ENCODE measurements at places on chromosomes 5 and 9.

- no peak for DNase-seq
Measured at GRCh38 chr5:133240425-133241091, 188.7 kb downstream of the HSPA4 start.

DNA sequence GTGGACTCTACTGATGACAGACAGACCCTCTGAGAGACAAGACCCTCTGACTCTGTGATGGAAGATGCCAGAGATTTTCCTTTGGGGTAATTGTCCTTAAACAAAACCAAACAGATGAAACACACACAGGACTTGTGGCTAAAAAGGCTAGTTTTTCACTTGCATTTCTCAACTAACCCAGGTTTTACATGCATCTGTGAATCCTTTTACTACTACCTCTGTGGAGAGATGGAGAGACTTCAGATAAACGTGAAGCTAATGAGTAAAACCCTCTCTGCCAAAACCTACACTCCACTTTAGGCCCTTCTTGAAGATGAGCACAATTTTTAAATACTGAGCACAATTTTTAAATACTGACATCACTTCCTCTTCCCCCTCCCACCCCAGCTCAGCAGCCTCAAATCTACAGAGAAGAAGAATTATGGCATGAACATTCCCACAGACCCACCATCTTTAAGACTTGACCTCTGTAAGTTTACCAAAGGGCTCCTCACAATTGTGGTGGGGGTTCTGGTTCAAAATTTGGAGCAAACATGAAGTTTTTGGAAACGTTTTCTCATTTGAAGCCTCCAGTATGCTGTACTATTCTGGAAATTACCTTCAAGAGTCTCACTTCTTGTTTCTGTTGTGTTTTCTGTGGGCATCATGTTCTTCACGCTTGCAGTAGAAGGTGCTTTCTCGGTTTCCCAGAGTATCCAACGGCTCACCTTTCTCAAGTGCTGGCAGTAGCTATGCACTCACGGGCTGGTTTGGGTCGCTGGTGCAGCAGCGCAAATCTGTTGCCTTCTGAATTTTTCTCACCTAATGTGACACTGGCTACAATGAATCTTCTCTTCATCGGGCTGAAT lies 42.7 kb downstream of the ACER2 start:
- no peak for DNase-seq

- DNase-seq: no peak
Measured at GRCh38 chr5:78903353-78903752, 81.8 kb downstream of the ARSB start.

DNA sequence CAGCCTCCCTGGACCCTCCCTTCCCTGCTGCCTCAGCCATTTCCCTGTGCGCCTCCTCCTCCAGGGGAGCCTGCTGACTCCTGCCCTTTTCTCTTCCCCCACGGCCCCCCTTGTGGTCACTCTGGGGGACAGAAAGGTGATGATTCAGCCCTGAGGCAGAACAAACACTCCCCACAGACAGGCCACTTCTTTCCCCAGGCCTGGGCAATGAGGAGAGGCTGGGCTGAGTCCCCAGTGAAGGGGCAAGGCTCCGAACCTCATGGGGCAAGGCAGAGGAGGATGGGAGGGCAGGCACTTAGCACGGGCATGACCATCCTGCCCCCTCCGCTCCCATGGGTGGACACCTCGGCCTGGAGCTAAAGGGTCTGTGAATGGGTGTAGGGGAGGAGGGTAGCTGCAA lies 21.0 kb downstream of the CSF1R start:
- no peak for DNase-seq

DNA sequence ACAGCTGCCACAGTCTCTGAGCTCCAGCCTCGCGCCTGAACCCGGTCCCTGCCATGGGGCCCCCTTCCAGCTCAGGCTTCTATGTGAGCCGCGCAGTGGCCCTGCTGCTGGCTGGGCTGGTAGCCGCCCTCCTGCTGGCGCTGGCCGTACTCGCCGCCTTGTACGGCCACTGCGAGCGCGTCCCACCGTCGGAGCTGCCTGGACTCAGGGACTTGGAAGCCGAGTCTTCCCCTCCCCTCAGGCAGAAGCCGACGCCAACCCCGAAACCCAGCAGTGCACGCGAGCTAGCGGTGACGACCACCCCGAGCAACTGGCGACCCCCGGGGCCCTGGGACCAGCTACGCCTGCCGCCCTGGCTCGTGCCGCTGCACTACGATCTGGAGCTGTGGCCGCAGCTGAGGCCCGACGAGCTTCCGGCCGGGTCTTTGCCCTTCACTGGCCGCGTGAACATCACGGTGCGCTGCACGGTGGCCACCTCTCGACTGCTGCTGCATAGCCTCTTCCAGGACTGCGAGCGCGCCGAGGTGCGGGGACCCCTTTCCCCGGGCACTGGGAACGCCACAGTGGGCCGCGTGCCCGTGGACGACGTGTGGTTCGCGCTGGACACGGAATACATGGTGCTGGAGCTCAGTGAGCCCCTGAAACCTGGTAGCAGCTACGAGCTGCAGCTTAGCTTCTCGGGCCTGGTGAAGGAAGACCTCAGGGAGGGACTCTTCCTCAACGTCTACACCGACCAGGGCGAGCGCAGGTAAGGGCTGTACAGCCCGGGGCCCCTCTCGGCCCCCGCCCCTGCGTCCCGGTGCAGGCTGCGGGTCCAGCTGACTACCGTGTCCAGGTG lies 509 bp downstream of the LVRN start:
- peak; percentile 49 for DNase-seq

- peak; percentile 46 for DNase-seq
Measured at GRCh38 chr9:15182101-15182551, 124.9 kb downstream of the TTC39B start.

- no peak for DNase-seq
Measured at GRCh38 chr9:18020121-18020745, 441.4 kb downstream of the SH3GL2 start.

DNA sequence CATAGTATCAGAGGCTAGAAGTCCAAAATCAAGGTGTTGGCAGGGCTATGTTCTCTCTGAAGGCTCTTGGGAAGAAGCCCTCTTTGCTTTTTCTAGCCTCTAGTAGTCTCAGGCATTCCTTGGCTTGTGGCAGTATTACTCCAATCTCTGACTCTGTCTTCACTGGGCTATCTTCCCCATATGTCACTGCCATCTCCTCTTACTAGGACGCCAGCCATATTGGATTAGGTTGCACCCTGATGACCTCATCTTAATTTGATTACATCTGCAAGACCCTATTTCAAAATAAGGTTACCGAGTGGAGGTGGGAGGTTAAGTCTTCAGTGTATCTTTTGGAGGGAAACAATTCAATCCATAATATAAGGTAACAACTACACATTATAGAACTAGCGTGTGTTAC lies 21.3 kb upstream of the EBF1 start:
- no peak for DNase-seq

DNA sequence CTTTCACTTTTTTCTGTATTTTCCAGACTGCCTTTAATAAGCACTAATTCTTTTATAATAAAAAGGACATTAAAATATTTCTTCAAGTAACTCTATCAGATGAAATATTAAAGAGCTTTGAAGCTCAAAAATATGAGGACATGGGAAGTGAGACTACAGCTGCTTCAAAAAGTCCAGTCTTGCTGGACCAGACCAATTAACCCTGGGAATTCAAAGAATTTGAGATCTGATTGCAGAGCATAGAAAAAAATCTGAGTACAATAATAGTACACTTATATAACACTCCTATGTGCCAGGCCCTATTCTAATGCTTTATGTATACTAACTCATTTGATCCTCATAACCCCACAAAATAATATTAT lies 9.8 kb downstream of the TMEM245 start:
- DNase-seq: no peak

DNA sequence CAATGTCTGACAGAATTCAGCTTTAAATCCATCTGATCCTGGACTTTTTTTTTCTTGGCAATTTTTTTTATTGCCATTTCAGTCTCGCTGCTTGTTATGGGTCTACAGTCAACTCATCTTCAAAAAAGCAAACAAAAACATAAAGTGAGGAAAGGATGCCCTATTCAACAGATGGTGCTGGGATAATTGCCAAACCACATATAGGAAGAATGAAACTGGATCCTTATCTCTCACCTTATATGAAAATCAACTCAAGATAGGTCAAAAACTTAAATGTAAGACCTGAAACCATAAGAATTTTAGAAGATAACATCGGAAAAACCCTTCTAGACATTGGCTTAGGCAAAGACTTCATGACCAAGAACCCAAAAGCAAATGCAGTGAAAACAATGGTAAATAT lies 389.1 kb upstream of the ST8SIA4 start:
- DNase-seq: no peak

DNA sequence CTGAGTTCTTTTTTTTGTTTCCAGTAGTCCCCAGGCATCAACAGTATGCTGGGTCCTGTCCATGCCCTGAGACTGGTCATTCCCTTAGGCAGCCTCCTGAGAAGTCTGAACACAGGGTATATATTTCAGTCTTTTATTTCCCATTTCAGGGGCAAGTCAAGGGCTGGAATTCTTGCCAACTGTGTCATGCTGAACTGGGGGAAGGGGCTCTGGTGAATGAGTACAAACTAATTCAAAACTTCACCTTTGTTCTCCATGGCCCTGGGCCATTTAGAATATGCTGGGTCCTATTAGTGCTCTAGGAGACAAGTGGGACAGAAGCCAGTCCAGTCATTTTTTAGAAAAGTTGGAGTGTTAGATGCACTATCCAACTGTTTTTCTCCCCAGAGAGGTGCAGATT lies 170.3 kb downstream of the TMC1 start:
- no peak for DNase-seq

DNA sequence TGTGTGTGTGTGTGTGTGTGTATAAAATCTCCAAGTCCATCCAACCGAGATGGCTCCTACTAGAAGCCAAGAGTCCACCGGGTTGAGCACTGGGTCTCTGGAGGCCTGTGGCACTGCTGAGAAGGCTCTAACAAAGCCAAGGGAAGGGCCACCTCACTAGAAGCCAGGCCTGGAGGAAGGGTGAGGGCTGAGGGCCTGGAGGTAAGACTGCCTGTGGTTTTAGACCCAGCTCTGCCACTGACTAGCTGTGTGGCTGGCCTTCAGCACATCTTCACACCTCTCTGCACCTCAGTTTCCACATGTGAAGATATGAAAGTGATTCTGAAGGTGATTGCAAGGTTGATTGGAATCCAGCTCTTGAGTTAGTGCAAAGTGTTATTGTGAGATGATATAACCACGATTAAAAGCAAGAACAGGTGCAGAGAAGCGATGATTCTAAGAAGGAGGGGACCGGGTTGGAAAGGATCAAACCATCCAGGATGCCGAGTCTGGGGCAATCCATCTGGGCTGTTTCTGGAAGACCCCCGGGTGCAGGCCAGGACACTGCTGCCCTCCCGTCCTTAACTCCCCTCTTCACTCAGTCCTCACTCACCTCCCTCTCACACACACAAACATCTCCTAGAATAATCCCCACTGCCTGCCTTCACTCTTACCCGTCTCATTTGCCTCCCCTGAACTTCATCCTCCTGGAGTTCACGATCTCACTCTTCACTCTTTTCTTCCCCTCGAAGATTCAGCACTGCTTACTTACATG lies 2.3 kb downstream of the IL4 start:
- DNase-seq: no peak

DNA sequence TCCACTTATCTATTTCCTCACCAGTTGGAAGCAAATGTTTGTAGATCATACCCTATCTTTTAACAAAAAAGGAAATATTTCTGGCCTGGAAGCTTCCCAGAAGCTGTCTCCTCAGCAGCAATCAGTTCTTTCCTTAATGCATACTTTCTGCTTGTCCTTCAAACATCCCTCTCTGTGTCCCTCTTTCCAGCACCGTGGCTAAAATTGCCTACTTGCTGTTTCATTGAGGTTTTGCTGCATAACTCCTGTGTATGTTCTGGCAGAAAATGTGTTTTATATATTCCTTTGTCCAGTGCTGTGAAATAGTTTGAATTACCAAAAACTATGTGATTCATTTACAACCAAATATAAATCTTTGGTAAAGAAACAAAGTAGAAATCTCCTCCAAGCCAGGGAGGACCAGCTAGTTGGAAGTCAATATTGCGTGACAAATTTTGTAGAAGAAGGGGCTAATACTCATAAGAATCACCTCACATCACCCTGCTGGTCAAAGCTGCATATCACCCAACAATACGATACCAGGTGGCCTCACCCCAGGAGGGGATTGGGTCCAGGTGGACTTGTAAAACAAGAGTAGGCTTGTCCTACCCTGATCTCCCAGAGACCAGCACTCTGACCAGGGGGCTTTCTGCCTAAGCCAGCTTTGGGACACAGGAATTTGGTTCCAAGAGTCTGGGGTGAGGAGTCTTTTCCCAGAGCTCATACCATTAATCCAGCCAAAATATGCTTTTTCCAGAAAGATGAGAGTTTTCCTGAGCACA lies 198.4 kb upstream of the SNX2 start:
- no peak for DNase-seq

GRCh38 chr5:14229181-14229580 lies 86.0 kb downstream of the TRIO start:
- DNase-seq: no peak

- DNase-seq: peak; percentile 92
Measured at GRCh38 chr9:92590377-92590776, 54.6 kb upstream of the ECM2 start.

DNA sequence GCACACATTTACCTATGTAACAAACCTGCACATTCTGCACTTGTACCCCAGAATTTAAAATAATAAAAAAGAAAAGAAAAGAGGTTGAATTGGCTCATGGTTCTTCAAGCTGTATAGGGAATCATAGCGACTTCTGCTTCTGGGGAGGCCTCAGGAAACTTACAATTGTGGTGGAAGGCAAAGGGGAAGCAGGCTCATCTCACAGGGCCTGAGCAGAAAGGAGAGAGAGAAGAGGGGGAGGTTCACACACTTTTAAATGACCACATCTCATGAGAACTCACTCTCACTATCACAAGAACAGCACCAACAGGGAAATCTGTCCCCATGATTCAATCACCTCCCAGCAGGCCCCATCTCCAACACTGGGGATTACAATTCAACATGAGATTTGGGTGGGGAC lies 214.6 kb downstream of the CDK5RAP2 start:
- DNase-seq: no peak

- DNase-seq: no peak
Measured at GRCh38 chr5:141369994-141370848, at the start of gene PCDHGB3. Gene PCDHGB3, plus strand, starts transcription at chr5:141370242. Its CDS starts 153 bp downstream, at chr5:141370395.

GRCh38 chr9:91776409-91777291 lies 173.4 kb downstream of the ROR2 start:
- no peak for DNase-seq

- no peak for DNase-seq
Measured at GRCh38 chr5:123094919-123095797, 6.1 kb downstream of the PRDM6 start.

DNA sequence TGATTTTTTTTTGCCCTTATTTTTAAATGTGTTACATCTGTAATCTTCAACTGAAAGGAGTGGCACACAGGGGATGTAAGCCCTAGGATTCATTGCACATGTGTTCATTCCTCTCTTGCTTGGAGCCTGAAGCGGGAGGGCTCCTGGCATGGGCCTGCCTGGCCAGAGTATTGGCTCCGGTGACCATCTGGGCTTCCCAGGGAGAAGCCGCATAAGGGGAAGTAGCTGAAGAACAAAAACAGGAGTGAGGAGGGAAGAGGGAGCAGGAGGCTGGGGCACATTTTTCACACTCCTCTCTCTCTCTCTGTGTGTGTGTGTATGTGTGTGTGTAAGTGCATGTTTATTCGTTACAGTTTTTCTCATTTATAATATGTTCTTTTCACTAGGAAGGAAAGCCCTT lies 269.9 kb downstream of the PRR16 start:
- peak; percentile 2 for DNase-seq
